ENCODE measurements at places on chromosomes 1 and 21. TPM values are rescaled to one million over a fixed set of nuclear protein-coding genes. Genes with fewer than 3 reads are reported as not detected.

Gene FAM72C
- not detected for total RNA-seq

Gene ACBD3
- 34.4 TPM for total RNA-seq

Gene CDKN2C
- 3.9 TPM for total RNA-seq

Gene CACNA1S
- total RNA-seq = under 0.01 TPM

Gene OLFML2B
- total RNA-seq = 1.2 TPM

Gene SAMD13
- total RNA-seq = 1.7 TPM

Gene PLA2G2F
- not detected for total RNA-seq

Gene POLR3GL
- 10.6 TPM for total RNA-seq

Gene BTBD8
- total RNA-seq = 51.9 TPM

Gene GCSAML
- under 0.01 TPM for total RNA-seq

Gene ACKR1
- total RNA-seq = 2.5 TPM

Gene TNFSF4
- total RNA-seq = 0.74 TPM

Gene COL24A1
- total RNA-seq = 0.74 TPM

Gene ABCD3
- total RNA-seq = 70.1 TPM

Gene DIO1
- not detected for total RNA-seq

Gene PTGS2
- 2.5 TPM for total RNA-seq

Gene ADGRB2
- total RNA-seq = 60.2 TPM

Gene HOOK1
- total RNA-seq = 11.3 TPM

Gene SERPINC1
- total RNA-seq = not detected

Gene ZNF648
- total RNA-seq = 0.25 TPM

Gene NHLH1
- 0.98 TPM for total RNA-seq

Gene KAZN
- 22.6 TPM for total RNA-seq

Gene TRPM2
- 2.0 TPM for total RNA-seq

Gene AIRE
- total RNA-seq = under 0.01 TPM

Gene XPR1
- total RNA-seq = 329 TPM

Gene RNF223
- not detected for total RNA-seq

All from temporal lobe (tissue), 4 donors.